ENCODE measurements at places on chromosomes 3 and 15.

- DNase-seq: no peak
Observed at GRCh38 chr3:179942553-179943075, 94.1 kb downstream of the PEX5L start.

GRCh38 chr3:114838025-114838424, 309.1 kb downstream of the ZBTB20 start:
- DNase-seq: no peak

DNA sequence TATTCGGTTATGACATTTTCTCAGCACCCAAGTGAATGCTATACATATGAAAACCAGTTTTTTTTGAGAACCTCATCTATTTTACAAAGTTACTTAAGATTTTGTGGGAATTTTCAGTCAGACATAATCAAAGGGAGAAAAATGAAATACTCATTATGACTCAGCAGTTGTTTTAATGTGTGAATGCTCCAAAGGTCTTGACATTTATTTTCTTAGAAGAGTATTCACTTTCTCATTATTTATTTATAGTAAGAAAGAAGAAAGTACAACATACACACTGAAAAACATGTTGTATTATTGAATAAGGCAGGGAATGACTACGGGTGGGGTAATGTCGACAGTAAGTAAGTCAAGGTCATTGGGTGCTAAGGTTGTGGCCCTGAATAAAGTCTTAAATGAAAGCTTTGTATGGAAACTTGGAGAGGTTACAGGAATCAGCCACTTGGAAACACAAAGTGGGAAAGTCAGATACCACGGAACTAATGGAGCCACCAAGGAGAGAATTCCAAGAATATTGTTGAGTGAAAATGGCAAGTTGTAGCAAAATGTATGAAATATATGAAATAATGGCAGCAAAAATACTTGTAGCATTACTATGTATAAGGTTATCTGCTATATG, 844.5 kb downstream of the TBL1XR1 start:
- no peak for DNase-seq

- DNase-seq: no peak
Observed at GRCh38 chr3:42730294-42730693, 27.7 kb upstream of the HHATL start.

DNA sequence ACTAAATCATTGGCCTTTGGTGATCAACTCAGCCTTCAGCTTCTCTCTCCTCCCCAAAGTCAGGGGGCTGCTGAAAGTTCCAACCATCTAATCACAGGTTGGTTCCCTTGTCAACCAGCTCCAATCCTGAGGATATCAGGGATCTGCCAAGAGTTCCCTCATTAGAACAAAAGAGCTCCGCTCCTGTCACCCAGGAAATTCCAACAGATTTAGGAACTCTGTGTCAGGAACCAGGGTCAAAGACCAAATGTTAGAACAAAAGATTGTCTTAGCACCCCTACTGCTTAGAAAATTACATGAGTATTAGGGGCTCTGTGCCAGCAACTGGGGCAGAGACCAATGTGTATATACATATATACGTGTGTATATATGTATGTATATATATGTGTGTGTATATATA, 32.3 kb upstream of the RAB7A start:
- no peak for DNase-seq

DNA sequence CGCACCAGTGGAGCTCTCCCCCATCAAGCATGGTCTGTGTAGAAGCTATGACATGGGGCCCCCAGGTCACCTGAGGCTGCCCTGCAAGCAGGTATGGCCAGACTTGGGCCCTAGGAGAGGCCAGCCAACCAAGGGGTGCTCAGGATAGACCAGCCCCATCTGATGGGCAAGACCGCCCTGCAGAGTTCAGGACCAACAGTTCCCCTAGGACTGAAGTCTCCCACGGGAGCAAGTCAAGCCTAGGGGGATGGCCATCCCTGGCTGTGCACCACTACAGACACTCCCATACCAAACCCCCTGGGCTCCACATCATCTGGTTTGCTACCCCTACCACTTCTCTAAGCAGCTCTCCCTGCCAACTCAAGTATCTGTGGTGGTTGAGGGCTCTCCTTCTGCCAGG, 142.2 kb upstream of the MANF start:
- DNase-seq: no peak

- DNase-seq: no peak
Observed at GRCh38 chr15:39282663-39283208, 298.1 kb upstream of the THBS1 start.

DNA sequence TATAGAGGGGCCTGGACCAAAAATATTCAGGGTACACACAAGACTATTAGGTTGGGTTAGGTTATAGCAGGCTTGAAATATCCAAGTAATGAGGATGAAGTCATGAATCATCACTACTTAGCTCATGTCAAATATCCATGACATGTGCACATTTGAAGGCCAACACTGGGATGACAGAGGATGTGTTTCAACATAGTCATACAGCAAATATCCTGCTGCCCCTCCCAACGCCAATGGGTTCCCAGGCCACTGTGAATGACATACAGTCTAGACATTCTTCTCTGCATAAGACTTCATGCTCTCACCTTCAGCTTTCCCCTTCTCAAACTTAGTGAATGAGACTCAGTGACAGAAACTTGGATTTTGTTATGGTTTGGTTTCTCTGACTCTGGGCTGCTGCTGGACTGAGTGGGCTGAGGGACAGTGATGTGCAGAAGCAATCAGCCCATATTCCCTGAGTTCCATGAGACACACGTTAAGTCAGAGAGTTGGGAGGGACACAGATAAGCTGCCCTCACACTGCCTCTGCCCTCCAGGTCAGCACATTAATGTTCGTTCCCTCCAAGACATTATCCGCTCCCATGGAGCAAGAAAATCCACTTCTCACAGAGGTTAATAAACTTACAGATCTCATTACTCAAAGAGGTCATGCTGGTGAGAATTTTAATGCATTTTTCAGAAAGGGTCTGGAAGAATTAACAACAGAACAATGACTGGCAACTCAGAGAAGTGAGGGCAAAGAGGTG, 15.4 kb downstream of the HOMER2 start:
- DNase-seq: no peak

- peak; percentile 74 for DNase-seq
Observed at GRCh38 chr3:183244219-183244618, 8.8 kb upstream of the B3GNT5 start.

GRCh38 chr3:113255100-113255853, 43.9 kb downstream of the BOC start:
- DNase-seq: no peak

DNA sequence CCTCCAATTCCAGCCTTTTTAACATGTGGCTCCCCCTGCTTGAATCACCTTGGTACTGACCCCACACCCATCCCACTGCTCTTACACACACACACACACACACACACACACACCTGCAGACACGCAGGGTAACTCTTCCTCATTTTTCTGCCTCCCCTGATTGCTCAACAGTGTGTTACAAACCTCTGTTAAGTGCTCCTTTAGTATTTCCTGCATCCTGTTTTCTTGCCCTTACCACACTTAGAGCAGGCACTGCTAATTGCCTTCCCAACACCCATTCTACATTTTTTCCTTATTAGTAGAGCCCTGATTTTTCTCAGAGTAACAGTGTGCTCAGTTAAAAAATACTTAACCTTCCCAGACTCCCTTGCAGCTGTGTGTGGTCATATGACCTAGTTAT, 184.0 kb downstream of the EBLN2 start:
- DNase-seq: no peak

- DNase-seq: peak; percentile 57
Observed at GRCh38 chr3:19147905-19148767, at the start of gene KCNH8. Gene KCNH8 (plus strand): TSS chr3:19148510. CDS start chr3:19148720, 210 bp downstream.

GRCh38 chr3:41065340-41065739, 134.0 kb upstream of the CTNNB1 start:
- DNase-seq: no peak

- no peak for DNase-seq
Observed at GRCh38 chr3:100106531-100107141, 7.7 kb downstream of the FILIP1L start.

DNA sequence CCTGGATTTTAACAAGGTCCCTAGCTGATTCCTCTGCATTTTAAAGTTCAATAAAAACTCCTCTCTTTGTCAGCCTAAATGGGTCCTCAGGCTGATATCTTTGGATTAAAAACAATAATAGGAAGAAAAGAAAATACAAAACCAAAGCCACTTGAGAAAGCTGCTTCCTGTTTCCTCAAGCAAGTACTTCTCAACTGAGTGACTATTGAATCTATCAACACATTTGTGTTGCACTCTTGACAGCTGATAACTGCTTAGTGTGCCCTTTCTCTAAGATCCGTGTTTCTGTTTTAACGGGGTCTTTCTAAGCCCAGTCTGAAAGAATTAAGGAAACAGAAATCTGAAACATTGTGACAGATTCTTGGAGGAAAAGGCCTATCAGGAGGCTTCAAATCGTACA, 410.7 kb downstream of the GRM7 start:
- no peak for DNase-seq

DNA sequence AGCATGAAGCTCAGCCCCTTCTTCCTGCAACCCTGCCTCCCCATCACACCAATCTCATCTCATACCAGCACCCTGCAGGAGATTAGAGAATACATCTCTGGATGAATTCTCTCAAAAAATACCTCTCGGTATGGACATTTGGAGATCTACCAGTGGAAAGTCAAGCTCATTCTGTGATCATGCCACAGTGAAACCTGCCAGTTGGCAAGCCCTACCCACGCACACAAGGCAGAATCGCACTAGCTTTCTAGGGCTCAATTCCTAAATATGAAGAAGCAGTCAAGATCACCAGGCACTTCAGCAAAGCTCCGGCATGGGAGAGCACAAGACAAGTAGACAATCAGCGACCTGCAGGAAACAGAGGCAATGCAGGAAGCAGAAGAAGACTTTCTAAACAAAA, 221.2 kb downstream of the NTRK3 start:
- DNase-seq: no peak

DNA sequence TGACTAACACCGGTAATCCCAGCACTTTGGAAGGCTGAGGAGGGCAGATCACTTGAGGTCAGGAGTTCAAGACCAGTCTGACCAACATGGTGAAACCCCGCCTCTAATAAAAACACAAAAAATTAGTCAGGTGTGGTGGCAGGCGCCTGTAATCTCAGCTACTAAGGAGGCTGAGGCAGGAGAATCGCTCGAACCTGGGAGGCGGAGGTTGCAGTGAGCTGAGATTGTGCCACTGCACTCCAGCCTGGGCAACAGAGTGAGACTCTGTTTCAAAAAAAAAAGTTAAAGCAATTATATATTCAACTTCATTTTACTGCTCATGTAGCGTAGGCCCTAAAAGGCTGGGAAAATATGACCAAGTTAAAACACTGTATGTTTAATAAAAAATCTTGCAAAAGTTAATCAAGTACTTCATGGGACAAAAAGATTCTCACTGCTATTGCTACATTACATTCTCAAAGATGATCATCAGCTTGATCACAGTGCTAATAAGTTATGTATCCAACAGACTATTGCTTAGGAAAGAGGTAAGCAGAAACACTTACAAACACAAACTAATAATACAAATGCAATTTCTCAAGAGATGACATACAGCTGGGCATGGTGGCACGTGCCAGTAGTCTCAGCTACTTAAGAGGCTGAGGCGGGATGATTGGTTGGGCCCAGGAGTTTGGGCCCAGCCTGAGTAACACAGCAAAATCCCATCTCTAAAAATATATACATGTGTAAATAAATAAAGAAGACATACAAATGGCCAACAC, 2.7 kb downstream of the COPS2 start:
- DNase-seq: no peak

DNA sequence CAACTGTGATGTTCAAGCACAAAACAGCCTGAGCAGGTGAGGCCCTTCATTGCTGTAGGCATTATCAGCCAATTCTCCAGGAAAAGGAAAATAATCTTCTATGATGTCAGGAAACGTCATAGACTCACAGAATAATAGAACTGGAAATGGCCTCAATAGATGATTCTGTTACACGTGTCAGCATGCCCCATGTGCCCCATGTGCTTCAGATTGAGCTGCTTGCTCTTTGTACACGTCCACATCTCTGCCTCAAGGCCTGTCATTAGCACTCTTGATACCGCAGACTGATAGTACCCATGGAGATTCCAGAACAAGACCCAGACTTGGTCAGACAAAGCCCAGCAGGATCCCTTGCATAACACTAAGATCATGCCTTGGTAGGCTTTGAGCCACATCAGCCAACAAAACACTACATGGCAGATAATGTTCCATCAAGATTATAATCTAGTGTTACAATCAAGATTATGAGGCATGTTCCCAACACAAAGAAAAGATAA, 95.9 kb downstream of the MEIS2 start:
- DNase-seq: no peak

DNA sequence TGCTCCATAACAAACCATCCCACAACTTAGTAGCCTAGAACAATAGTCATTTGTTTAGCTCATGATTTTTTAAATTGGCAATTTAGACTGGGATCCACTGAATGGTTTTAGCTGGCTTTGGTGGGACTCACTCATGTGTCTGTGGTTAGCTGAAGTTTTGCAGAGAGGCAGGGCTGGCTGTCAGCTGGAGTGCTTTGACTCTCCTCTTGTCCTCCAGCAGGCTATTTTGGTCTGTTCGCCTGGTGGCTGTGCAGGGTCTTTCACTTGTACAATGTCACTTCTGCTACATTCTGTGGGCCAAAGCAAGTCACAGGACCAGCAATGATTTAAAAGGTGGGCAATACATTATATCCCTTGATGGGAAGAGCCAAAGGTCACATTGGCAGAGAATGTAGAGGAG, 1146.5 kb downstream of the ROBO2 start:
- DNase-seq: no peak

- DNase-seq: no peak
Observed at GRCh38 chr15:74426404-74427281, 7.1 kb downstream of the SEMA7A start.

DNA sequence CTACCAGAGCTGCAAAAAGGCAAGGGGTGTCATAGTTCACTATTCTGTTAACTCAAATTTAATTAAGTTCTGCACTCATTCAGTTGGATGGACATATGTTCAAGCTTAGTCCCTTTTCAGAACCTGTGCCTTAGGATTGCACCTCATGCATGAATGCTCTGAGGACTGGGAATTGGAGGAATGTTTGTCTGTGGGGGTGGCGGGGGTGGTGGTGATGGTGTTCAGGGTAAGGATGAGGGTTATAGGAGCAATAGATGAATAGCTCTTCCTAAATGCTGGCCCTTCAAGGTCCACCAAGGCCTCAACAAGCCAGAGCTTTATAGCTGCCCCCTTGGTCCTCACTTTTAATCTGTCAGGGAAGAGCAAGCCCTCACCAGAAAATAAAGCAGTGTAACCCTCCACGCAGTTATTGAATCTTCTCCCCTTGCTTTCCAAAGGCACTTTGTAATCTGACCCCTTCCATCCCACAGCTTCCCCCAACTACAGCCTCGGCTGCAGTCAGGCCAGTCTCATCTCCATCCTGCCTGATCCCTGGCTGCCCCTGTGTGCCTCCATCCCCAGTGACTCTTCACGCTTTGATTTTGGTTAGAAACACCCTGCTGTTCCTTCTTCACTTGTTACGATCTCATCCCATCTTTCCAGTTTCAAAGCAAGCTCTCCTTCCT, 221.6 kb upstream of the LMCD1 start:
- DNase-seq: no peak

- no peak for DNase-seq
Observed at GRCh38 chr3:83934192-83935021, 1024.4 kb upstream of the CADM2 start.

GRCh38 chr15:50925281-50925680, 16.8 kb downstream of the AP4E1 start:
- no peak for DNase-seq

- DNase-seq: peak; percentile 76
Observed at GRCh38 chr15:58066042-58066867, 744 bp upstream of the ALDH1A2 start.

GRCh38 chr3:133474251-133474801, 74.5 kb downstream of the BFSP2 start:
- peak; percentile 81 for DNase-seq

- no peak for DNase-seq
Observed at GRCh38 chr3:127404221-127405009, 116.6 kb upstream of the PRR20G start.

GRCh38 chr3:82022836-82023235, 261.4 kb upstream of the GBE1 start:
- no peak for DNase-seq
